Thyroid gland (tissue), 4 donors: ENCODE measurements at places on chromosomes 2 and 18. TPM values are rescaled to one million over a fixed set of nuclear protein-coding genes. Genes with fewer than 3 reads are reported as not detected.

Gene ABCG5
- not detected for total RNA-seq

Gene TTR
- not detected for total RNA-seq

Gene GAREM1
- 6.4 TPM for total RNA-seq

Gene MARCHF4
- not detected for total RNA-seq

Gene LOXL3
- 1.5 TPM for total RNA-seq

Gene STAM2
- total RNA-seq, result 62.4 TPM

Gene CCDC85A
- total RNA-seq, result 30.4 TPM

Gene HOXD12
- total RNA-seq, result not detected

Gene CNGA3
- not detected for total RNA-seq

Gene SLC39A10
- 83.4 TPM for total RNA-seq

Gene MROH2A
- total RNA-seq, result 1.3 TPM

Gene BOLA3
- 85.4 TPM for total RNA-seq

Gene SCG2
- 5.2 TPM for total RNA-seq

Gene SMCHD1
- 72.5 TPM for total RNA-seq

Gene KIF5C
- total RNA-seq, result 2.8 TPM

Gene SH3RF3
- 7.4 TPM for total RNA-seq

Gene PPP4R1
- total RNA-seq, result 117 TPM

Gene CLEC4F
- total RNA-seq, result not detected

Gene POTEC
- total RNA-seq, result 0.11 TPM

Gene NEU2
- not detected for total RNA-seq

Gene VSNL1
- not detected for total RNA-seq

Gene TDRD15
- 0.45 TPM for total RNA-seq

Gene UCN
- total RNA-seq, result 2.5 TPM

Gene IL1R2
- 3.8 TPM for total RNA-seq

Gene RGPD3
- total RNA-seq, result 0.67 TPM

Gene SIGLEC15
- 4.0 TPM for total RNA-seq

Gene RPIA
- total RNA-seq, result 6.6 TPM

Gene MC5R
- not detected for total RNA-seq

Gene CROCC2
- not detected for total RNA-seq

Gene QPCT
- total RNA-seq, result 1.0 TPM

Gene NAT8
- total RNA-seq, result not detected

Gene SIX2
- total RNA-seq, result 3.1 TPM

Gene POTEI
- total RNA-seq, result 0.11 TPM

Gene TMEM200C
- 0.08 TPM for total RNA-seq

Gene UGT1A5
- total RNA-seq, result 0.94 TPM

Gene EFHD1
- 15.1 TPM for total RNA-seq

Gene SLC5A7
- total RNA-seq, result 0.40 TPM

Gene TMEM178A
- total RNA-seq, result 3.3 TPM

Gene CD28
- 0.20 TPM for total RNA-seq

Gene EFR3B
- 21.1 TPM for total RNA-seq

Gene ANKRD30BL
- total RNA-seq, result 0.81 TPM

Gene ZDBF2
- 14.5 TPM for total RNA-seq

Gene TMEM182
- total RNA-seq, result 3.3 TPM
